IMR-90 (cell line): ENCODE measurements at places on chromosomes 11 and 22. TPM values are rescaled to one million over a fixed set of nuclear protein-coding genes. Genes with fewer than 3 reads are reported as not detected.

The LUZP2 gene
- 2.0 and 2.2 TPM in 2 replicates for total RNA-seq

The HMOX1 gene
- total RNA-seq: 16.4 and 23.1 TPM in 2 replicates

- peak; percentile 27 for DNase-seq
Measured at GRCh38 chr11:115617767-115618166, 113.6 kb upstream of the CADM1 start.

GRCh38 chr11:88651556-88651955, 314.0 kb upstream of the CTSC start:
- no peak for DNase-seq

DNA sequence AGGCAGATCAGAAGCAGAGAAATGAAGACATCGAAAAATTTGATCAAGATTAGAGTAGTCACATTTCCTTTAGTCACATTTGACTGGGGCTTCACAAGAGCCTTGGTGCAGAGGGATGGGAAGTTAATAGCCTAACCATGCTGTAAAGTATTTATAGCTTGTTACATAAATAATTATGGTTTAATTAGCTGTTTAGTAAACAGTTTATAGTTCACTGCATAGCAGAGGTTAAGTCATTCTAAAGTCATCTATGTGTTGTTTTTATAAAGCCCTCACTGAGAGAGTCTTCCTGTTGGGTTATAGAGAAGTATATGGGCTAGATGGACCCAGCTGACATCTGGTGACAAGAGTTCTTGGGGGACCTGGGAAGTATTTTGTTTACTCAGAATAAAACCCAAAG, 47.1 kb downstream of the INSC start:
- peak; percentile 42 for DNase-seq

GRCh38 chr11:71336176-71336995, 84.0 kb upstream of the SHANK2 start:
- DNase-seq: no peak

GRCh38 chr11:45052361-45052760, 94.1 kb upstream of the PRDM11 start:
- DNase-seq: no peak

- DNase-seq: no peak
Measured at GRCh38 chr11:118272001-118272400, 7.9 kb upstream of the MPZL2 start.

The NPAS4 gene
- under 0.01 TPM in 1 of 2 replicates, not detected in the other for total RNA-seq

The CEND1 gene
- 0.83 and 0.90 TPM in 2 replicates for total RNA-seq

The SYNGR1 gene
- 6.3 and 19.7 TPM in 2 replicates for total RNA-seq

GRCh38 chr11:2293531-2293971, 8.2 kb downstream of the C11orf21 start:
- no peak for DNase-seq

- DNase-seq: peak; percentile 64
Measured at GRCh38 chr22:49951000-49951677, 9.4 kb upstream of the PIM3 start.

DNA sequence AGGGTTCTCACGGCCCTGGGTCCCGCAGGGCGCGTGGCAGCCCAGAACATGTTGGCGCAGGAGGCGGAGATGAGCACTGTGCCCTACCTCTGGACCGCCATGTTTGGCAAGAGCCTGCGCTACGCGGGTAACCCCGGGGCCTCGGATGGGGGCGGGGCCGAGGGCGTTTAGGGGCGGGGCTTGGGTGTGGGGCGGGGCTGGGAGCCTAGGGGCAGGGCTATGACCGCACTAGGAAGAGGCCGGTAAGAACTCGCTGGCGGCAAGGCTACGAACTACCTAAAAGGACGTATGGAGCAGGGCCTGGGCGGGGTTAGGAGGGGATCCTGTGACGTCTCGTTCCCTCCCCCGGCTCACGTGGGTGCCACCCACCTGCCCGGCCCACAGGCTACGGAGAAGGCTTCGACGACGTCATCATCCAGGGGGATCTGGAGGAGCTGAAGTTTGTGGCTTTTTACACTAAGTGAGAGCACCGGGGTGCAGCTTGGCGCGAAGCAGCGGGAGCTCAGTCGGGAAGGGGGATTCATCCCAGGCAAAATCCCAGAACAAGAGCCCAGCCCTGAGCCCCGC, 2.8 kb upstream of the LZTR1 start:
- DNase-seq: peak; percentile 67

The OR10A2 gene
- total RNA-seq: not detected in 2 replicates

GRCh38 chr11:94776351-94777321, 8.5 kb downstream of the AMOTL1 start:
- peak; percentile 74 for DNase-seq

DNA sequence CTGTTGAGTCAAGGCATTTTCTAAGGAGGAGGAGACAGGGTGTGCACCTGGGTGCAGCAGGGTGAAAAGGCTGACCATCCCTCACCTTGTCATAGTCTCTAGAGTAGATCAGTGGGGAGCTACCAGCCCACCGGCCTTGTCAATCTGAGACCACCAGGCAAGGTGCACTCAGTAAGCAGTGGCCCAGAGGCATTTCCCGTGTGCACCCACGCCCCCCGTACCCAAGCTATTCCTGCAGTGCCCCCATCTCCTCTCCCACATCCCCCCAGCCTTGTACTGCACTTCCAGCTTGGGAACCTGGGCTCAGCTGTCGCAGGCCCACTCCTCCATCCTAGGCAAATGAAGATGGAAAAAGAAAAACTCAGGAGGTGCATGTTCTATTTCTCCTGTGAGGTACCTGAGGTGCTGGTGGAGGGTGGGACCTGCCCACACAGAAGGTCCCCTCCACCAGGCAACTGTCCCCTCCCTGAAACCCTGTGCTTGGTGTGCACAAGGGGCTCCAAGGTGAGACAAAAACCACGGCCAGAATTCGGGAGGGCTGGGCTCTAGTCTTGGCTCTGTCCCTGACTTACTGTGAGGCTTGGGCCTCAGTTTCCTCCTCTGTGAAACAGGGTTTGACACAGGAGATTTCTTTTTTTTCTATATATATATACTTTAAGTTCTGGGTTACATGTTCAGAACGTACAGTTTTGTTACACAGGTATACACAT, 8.4 kb downstream of the P2RY2 start:
- DNase-seq: no peak

DNA sequence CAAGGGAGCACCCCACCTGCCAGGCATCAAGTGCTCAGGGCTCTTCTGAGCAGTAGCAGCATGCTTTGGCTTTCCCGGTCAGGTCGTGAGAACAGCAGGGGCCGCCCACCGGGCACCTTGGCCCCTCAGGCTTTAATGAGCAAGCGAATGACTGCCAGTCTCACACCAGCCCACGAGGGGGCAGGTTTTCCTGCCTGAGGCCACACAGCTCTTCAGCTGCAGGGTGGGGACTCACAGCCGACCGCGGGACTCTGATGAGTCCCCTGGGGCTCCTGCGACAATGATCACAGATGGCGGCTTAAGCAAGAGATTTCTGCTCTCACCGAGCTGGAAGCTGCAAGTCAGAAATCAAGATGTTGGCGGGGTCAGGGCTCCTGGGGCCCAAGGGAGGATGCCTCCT, 14.3 kb upstream of the FGF19 start:
- DNase-seq: peak; percentile 23

- DNase-seq: no peak
Measured at GRCh38 chr11:98766903-98767302, 253.8 kb upstream of the CNTN5 start.

GRCh38 chr11:122656631-122657101, 1.1 kb downstream of the UBASH3B start:
- DNase-seq: peak; percentile 56

The MGAT3 gene
- total RNA-seq: 0.28 and 0.36 TPM in 2 replicates

The ASRGL1 gene
- total RNA-seq: 0.28 TPM in 1 of 2 replicates, not detected in the other

The CD3D gene
- not detected in 2 replicates for total RNA-seq

The TSKU gene
- 6.4 and 6.8 TPM in 2 replicates for total RNA-seq

GRCh38 chr11:115141231-115142114, 362.7 kb downstream of the CADM1 start:
- DNase-seq: no peak

DNA sequence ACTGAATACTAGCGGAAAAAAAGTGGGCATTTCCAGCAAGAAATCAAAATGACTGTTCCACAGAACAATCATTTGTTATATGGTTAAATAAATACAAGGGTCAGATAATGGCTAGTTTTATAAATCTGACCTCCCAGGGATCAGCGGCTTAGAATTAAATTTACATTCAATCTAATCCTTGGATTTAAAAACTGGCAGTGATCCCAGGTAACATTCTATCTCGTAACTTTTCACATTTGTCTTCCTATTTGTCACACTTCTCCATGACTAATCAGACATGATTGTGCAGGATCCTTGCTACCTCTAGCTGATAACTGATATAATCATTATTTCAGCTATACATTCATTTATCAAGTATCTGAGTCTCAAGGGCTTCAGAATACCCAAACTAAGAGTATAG, 2.9 kb upstream of the MMP3 start:
- DNase-seq: peak; percentile 16

DNA sequence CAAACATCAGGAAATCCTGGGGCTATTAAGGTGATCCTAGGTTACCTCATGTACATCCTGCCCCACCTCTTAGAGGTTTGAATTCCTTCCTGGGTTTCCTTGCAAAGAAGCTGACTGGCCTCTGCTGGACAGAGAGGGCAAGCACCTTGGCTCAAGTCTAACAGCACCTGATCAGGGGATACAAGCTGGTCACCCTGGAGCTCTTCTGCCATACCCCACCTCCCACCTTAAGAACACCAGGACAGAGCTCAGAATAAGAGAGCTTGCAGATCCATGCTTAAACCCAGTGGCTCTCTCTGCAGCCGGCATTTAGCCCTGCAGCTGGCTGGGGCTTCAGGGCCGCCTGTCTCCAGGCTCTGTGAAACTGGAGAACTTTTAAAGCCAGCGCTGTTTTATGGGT, 386.6 kb upstream of the NARS2 start:
- DNase-seq: peak; percentile 46

GRCh38 chr11:1556278-1556902, 15.7 kb downstream of the DUSP8 start:
- no peak for DNase-seq

The CCDC188 gene
- total RNA-seq: not detected in 2 replicates

GRCh38 chr22:35203583-35203982, 53.7 kb upstream of the HMGXB4 start:
- DNase-seq: no peak

DNA sequence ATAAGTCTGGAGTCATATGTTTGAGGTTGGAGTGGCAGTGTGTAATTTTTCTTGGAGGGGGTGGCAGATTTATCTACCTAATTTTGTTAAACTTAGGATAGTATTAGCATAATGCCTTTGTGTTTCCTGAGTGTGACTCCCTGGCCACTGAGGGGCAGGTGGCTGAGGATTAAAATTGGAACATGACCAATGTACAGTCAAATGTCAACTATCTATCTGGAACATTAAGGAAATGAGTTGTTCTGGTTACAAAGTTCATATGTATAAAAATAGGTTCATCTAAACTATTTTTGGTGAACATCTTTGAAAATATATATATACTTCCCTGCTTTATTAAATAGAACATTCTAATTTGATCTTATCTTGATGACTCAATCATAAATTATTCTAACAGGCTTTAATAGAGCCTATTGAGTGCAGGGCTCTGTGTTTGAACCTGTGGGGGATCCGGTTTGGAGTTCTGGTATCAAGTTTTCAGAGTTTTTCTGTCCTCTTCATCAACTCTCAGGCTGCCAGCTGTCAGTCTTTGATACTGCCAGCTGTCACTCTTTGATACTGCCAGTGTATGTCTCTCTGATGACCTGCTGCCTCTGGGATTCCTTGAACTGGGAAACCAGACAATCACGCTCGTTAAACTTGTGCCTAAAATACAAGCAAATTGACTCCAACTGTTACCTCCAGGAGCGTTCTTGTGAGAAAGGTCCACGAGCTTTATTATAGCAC, 309.6 kb downstream of the METTL15 start:
- DNase-seq: peak; percentile 17

The PATE2 gene
- under 0.01 TPM in 1 of 2 replicates, not detected in the other for total RNA-seq

The YIF1A gene
- 128 and 134 TPM in 2 replicates for total RNA-seq

The OR4A16 gene
- not detected in 2 replicates for total RNA-seq

The ANGPTL5 gene
- total RNA-seq: not detected in 2 replicates

GRCh38 chr11:2149460-2149859, 10.3 kb upstream of the IGF2 start:
- DNase-seq: no peak

The RPUSD4 gene
- 30.6 and 31.4 TPM in 2 replicates for total RNA-seq

GRCh38 chr11:43376065-43376464, 17.3 kb downstream of the TTC17 start:
- DNase-seq: no peak

DNA sequence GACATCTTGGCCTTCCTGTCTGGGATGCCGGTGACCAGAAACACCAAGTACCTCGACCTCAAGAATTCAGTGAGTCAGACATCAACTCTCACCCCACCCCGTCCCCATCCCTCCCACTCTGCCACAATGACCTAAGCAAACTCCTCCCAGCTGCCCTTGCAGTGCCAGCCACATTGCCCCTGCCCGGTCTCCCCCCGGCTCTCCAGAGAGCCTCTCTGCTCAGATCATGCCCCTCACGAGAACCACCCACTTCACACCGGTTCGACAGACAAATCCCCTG, 23.6 kb upstream of the MYRF start:
- peak; percentile 50 for DNase-seq

The OR56A1 gene
- not detected in 2 replicates for total RNA-seq

DNA sequence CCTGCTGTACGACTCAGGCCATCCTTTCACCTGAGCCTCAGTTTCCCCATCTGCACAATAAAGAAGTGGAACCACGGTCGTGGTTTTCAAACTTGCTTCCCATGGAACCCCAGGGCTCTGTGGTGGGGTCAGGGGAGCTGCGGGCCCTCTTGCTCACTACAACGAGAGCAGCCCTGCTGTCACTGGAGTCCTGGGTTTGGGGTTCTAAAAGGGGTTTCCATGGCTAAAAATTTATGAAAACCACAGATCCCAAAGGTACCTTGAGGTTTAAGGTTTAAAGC, 45.4 kb upstream of the CARS1 start:
- no peak for DNase-seq

The TMPRSS6 gene
- total RNA-seq: not detected in 2 replicates

The RASSF10 gene
- total RNA-seq: not detected in 2 replicates

The GTPBP1 gene
- 12.4 and 21.4 TPM in 2 replicates for total RNA-seq

DNA sequence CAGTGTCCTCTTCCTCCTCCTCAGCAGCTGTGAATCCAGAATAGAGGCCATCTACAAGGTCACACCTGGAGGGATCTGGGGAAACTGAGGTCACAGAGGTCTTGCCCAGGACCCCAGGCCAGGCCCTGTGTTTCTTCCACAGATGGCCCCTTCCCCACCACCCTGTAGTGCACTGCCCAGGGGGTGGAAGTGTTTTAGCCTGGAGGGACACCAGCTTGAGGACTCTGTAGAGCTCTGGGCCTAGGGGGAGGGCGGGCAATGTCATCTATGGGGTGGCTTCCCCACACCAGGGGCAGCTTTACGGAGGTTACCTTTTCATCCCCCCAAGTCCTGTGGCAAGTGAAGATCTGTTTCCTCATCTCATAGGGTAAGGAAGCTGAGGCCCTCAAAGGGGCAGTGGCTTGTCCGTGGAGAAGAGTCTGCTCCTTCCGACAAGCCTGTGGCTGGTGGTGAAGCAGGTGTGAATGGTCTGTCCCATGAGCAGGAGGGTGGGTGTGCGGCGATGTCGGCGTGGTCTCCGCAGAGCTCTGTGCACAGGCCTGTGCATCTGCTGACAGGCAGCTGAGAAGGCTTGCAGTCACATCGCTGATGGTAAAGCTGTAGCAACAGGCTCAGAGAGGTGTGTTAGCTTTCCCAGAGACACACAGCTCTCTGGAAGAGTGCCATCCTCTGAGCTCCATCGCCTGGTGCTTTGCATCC, 74.1 kb upstream of the WNT7B start:
- DNase-seq: no peak
